Left cardiac atrium (tissue), 4 donors: ENCODE measurements at places on chromosomes 5 and 9. TPM values are rescaled to one million over a fixed set of nuclear protein-coding genes. Genes with fewer than 3 reads are reported as not detected.

DNA sequence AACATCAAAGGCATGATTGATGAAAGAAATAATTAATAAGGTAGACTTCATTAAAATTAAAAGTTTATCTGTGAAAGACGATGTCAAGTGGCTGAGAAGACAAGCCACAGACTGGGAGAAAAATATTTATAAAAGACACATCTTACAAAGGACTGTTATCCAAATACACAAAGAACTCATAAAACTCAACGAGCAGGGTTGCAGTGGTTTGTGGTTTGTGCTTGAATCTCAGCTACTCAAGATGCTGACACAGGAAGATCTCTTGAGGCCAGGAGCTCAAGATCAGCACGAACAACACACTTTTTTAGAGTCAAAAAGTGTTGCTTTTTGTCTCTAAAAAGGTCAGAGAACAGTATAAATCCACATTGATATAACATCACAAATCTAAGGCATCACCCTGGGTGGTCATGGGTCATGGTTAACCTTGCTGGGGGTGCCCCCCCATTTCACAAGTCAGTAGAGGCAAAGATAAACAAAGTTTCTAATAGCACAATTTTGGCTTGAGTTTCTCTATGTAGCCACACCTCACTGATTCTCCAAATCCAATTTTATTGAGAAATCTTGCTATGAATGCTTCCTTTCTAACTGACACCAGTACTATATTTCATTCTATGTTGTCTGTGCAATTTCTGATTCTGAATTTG, 342.9 kb upstream of the RPS23 start:
- DNase-seq = no peak

GRCh38 chr5:122902263-122902662, 56.9 kb downstream of the SNX24 start:
- DNase-seq = no peak

The BSPRY gene
- total RNA-seq = 1.6 TPM

The PWWP2A gene
- total RNA-seq = 9.9 TPM

The TNFSF15 gene
- 0.03 TPM for total RNA-seq
